ENCODE measurements at places on chromosomes 11 and 22. TPM values are rescaled to one million over a fixed set of nuclear protein-coding genes. Genes with fewer than 3 reads are reported as not detected.

DNA sequence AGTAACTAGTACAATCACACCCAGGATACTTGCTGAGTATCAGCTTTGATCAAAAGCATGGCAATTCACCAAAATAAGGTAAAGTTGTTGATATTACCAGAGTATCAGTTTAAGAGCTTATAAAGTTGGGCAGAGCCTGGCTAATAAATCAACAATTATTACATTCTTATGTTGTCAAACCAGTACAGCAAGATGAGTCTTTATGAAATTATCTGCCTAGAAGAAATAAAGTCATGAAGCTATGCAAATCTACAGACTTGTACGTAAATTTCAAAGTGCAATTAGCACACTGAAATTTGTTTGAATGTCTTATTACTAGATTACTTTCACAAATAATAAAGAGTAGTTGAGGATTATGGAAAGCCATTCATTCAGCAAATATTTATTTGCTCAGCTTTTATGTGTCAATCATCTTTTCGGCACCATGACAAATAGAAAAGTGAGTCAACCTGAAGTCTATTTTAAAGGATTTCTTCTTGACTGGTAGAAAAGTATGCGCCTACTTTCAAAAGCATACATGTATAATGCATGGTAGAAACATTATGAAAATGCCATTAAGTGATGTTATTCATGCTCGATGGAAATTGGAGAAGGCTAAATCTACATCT lies 5.0 kb upstream of the ANO3 start:
- no peak for DNase-seq

- no peak for DNase-seq
Measured at GRCh38 chr11:69483170-69483569, 1.7 kb downstream of the LINC01488 start.

DNA sequence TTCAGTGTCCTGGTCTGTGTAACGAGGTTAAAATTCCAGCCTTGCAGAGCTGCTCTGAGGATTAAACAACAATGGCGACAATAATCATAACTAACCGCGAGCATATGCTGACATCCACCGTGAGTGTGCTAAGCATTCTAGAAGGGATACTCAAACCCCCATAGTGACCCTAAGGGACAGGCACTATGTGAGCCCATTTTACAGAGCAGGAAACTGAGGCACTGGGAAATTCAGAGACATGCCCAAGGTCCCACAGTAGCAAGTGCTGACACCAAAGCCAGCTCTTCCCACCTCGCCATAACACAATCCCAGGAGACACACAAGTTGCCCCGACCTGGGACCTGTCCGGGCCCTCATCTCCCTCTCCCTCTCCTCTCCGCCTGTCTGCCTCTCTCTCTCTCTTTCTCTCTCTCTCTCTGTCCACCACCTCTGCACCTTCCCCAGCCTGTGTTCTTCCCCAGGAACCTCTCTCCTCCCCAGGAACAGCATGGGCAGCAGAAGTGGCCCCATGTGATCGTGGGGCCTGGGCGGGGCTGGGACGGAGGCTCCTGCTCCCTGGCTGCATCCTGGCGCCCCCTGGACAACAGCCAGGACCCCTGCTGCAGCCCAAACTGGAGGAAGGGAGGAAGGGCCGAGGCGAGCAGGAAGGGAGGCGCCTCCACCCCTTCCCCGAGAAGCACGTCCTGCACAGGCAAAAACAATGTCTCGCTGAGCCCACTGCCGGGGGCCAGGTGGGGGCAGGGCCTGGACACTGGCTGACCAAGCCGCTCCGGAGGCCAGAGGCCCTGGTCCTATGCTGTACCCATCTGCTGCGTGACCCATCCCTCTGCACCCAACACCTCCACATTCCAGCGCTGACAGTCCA lies 14.8 kb upstream of the MFNG start:
- DNase-seq: no peak

DNA sequence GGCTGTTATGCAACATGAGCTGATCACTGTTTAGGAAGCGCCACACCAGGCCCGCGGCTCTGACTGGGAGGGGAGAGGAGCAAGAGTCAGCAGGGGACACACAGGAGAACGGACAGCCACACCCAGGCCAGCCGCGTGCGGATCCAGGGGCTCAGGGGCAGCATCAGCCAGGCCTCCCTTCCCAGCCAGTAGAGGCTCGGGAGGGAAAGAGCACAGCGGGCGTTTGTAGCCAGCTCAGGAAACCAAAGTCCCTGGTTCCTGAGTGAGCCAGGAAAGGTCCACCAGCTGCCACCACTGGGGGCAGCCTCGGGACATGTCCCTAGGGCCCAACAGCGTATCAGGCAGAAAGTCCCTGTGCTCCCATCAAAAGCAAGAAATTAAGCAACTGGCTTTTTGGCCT lies 71.8 kb upstream of the PITPNB start:
- DNase-seq: no peak

DNA sequence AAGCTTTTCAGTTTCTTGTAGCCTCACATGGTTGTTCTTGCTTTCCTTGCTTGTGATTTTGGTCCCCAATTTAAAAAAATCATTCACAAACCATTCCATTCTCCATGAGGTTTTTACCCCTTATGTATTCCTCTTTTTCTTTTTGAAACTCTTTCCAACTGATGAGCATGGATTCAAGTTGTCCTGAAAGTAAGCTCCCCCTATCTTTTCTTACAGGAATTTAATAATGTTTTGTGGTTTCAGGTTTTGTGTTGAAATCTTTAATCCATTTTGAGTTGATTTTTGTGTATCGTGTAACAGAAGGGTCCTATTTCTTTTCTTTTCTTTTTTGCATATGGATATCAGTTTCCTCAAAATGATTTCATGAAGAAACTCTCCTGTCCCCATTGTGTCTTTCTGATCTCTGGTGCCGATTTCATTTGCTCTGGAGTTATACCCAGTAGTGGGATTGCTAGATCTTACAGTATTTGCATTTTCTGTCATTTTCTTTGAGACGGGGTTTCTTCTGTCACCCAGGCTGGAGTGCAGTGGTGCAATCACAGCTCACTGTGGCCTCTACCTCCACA lies 58.5 kb downstream of the LRRC74B start:
- DNase-seq: no peak

DNA sequence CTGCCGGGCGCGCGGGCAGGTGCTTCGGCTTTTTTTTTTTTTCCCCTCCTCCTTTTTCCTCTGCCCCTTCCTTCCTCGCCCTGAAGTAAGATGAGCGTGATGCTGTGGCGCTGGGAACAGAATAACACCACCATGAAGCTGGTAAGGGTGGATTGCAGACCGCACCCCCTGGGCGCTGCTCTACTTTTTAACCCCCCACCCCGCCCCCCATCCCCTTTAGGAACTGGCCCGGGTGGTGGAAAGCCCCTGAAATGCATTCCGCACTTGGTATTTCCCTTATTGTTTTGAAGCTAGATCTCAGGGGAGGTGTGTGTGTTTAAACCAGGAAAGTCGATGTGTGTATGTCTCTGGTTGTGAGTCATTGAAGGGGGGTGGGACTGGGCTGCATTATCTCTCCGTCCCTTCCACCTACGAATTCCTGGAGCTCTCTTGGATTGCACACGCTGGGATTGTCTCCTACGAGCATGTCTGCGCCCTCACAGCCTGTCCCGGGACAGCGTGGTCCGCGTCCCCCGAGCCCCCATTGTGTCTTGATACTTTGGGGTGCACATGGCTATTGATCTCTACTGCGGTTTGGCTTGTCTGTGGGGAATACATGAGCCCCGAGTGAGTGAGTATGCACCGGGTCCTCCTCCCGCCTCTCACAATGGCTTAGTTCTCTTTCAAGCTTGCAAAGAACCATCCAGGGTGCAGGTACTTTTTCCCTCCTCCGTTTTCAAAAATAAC lies 64.9 kb downstream of the NAV2 start:
- DNase-seq: no peak

DNA sequence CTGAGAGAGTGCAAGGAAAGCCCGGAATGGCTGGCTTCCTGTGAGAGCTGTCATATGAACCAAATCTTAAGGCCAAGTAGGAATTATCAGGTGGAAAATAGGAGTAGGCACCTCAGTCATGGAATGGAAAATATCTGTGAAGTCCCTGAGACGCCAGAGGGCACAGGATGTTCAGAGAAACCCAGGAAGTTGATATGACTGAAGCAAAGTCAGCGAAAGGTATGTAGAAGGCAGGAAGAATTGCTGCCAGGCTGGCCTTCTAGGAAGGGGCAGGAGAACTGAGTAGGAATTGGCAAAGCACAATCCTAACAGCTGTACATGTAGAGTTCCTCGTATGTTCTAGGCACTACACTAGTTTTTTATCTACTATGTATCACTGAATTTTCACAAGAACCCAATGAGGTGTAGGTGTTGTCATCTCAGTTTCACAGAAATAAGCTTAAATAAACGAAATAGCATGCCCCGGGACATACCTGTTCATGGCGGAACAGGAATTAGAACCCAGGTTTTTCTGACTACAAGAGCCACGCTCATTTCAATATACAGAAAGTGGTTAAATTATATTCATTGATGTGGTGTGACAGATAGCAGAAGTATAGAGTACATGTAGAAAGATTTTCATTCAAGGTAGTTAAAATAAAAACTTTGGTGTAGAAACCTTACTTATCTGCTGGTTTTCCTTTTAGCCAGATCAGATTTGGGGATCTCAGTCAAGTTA lies 17.0 kb downstream of the HMGXB4 start:
- DNase-seq: no peak

The MUC6 gene
- total RNA-seq: not detected

The ISX gene
- not detected for total RNA-seq

The PPP2R1B gene
- total RNA-seq: 38.2 TPM

The AGBL2 gene
- 9.5 TPM for total RNA-seq

The TIGD3 gene
- 1.9 TPM for total RNA-seq

The MMP13 gene
- not detected for total RNA-seq

The TENM4 gene
- not detected for total RNA-seq

The LTO1 gene
- total RNA-seq: 75.0 TPM

Measured in naive thymus-derived CD8-positive, alpha-beta T cell (primary cell).